ENCODE measurements at places on chromosomes 3 and 15. TPM values are rescaled to one million over a fixed set of nuclear protein-coding genes. Genes with fewer than 3 reads are reported as not detected.

INAFM2 gene
- 9.6 TPM for polyA plus RNA-seq

SLC28A1 gene
- 0.03 TPM for polyA plus RNA-seq

ALDH1A3 gene
- polyA plus RNA-seq: 2.2 TPM

ITGA11 gene
- polyA plus RNA-seq: 0.05 TPM

ZSCAN2 gene
- polyA plus RNA-seq: 22.8 TPM

BUB1B gene
- polyA plus RNA-seq: 48.9 TPM

ACKR2 gene
- polyA plus RNA-seq: 0.09 TPM

TRANK1 gene
- polyA plus RNA-seq: 2.9 TPM

CD80 gene
- 0.03 TPM for polyA plus RNA-seq

GRCh38 chr3:127483902-127484591 lies 106.5 kb downstream of the TPRA1 start:
- no peak for DNase-seq

- DNase-seq: no peak
Measured at GRCh38 chr3:38121451-38121831, 15.5 kb downstream of the ACAA1 start.

DNA sequence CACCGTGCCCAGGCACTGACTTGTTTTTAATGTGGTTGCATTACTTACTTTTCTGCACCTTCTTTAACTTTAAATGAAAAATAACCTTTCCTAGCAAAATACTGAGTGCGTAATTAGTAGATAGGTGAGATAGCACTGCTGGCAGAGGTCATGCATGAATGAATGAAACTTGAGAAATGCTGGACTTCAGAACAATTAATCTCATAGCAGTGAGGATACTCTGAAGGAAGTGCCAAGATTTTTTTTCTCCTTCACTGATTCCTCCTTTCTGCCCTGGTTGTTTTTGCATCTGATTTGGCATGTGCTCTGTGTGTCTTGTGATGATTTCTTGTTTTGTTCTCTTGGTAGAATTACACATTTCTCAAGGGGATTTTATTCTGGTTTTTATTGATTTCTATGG lies 378.9 kb downstream of the PTPRG start:
- no peak for DNase-seq

DNA sequence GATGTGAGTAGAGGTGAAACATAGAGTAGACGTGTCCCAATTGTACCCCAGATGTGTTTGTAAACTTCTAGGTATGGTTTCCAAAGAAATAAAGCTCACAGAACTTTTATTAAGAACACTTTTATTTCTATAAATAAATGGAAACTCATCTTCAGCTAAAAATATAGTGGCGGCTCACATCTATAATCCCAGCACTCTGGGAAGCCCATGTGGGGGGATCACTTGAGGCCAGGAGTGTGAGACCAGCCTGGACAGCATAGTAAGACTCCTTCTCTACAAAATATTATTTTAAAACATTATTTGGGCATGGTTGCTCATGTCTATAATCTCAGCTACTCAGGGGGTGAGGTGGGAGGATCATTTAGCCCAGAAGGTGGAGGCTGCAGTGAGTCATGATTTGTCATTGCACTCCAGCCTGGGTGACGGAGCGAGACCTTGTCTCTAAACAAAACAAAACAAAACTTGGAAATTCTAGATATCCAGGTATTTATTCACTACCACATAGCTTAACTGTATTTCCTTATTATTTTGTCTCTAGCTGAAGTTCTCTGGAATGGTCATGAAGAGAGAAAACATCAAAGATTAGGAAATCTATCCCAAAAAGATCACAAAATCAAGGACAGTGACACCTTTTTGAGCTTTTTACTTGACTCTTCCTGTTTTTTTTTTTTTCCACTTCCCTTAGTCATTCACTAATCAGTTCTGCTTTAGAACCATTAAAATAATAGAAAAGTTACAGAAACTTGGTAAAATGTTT lies 258.1 kb downstream of the TIGIT start:
- DNase-seq: no peak

GRCh38 chr15:77112838-77113504 lies 42.1 kb upstream of the TSPAN3 start:
- no peak for DNase-seq

DNA sequence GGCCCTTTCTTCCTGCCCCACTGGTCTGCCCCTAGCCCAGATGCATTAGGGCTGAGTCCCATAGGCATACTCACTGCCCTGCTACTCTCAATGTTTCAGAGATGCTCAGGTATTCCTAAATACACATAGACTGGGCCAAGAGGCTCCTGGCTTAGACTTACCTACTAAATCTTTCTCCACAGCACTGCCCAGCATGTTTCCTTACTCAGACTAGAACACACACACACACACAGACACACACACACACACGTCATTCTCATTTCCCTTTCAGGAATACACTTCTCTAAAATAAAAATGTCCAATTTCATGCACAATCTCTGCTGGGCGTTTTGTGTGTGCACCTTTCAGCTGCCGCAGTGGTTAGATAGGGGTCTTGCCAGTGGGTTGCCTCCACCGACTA lies 175.7 kb downstream of the FAM43A start:
- DNase-seq: no peak

DNA sequence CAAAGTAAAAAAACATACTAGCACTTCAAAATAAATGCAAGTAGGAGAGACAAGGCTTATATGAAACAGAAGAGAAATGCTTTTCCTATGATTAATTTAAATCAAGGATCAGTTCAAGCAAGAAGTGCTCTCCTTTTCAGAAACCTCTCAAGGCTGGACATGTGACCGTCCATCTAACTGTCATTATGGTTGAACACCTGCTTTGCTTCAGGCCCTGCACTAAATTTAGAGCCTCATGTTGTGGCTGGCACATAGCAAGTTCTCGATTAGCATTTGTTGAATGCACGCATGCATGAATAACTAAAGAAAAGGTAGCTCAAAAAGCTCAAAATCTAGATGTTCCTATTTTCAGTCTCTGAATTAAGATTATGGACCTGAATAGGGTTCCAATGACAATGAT lies 82.0 kb downstream of the SV2B start:
- no peak for DNase-seq

- no peak for DNase-seq
Measured at GRCh38 chr3:124530916-124531315, 199.3 kb upstream of the UMPS start.

DNA sequence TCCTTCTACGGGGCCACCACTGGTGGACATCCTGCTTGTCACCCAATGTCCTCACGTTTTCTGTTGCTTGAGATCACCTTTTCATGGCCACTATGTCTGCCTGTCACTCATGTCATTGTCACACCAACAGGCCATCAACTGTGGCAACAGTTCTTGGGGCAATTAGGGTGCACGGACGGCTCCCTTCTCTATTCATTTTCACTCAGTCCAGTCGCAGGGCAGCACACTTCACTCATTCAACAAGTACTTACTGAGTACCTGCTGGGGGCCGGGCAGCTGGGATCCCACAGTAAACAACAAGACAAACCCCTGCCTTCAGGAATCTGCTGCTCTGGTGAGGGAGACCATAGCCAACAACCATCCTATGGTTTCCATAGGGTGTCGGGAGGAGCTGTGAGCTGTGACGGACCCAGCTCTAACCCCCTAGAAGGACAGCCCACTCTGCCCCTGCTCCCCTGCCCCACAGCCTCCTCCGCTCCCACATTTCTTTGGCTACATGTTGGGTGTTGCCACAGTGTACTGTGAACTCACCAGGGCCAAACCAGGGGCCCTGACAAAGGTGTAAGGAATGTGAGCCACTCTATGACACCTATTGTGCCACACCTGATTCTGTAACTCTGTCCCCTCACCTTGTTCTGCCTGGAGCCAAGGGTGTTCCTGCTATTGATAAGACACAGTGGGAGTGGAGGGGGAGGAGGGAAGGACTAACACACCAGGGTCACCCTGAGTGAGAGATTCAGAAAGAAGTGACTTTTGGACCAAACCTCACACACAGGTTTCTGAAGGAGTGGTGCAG lies 1.9 kb downstream of the VILL start:
- no peak for DNase-seq

- no peak for DNase-seq
Measured at GRCh38 chr3:85950435-85950834, 991.6 kb downstream of the CADM2 start.

GRCh38 chr3:12752102-12752501 lies 7.0 kb downstream of the TMEM40 start:
- no peak for DNase-seq

- peak; percentile 3 for DNase-seq
Measured at GRCh38 chr15:101001056-101001455, 81.9 kb downstream of the LRRK1 start.

- no peak for DNase-seq
Measured at GRCh38 chr3:143668385-143668784, 179.9 kb downstream of the SLC9A9 start.

GRCh38 chr3:45595364-45596195 lies 1.0 kb downstream of the LIMD1 start:
- DNase-seq: no peak

- no peak for DNase-seq
Measured at GRCh38 chr15:68318008-68318835, 40.7 kb downstream of the FEM1B start.

DNA sequence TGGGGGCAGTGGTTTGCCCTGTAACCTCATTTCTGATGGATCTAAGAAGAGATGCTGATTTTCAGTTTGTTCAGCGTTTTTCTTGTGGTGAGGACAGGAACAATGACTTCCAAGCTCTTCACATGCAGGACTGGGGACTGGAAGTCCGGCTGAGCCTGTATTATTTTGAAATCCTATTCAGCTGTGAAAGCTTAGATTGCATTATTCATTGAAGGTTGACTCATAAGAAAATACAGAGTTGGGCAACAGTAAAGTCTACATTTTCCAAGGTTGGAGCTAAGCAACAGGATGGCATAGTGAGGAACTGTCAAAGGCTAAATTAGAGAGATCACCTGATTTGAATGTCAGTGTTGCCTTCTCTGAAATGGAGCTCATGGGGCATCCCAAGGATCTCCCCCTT lies 230.9 kb upstream of the FEZF2 start:
- DNase-seq: no peak

- peak; percentile 77 for DNase-seq
Measured at GRCh38 chr3:109224333-109224732, 87.8 kb downstream of the C3orf85 start.

DNA sequence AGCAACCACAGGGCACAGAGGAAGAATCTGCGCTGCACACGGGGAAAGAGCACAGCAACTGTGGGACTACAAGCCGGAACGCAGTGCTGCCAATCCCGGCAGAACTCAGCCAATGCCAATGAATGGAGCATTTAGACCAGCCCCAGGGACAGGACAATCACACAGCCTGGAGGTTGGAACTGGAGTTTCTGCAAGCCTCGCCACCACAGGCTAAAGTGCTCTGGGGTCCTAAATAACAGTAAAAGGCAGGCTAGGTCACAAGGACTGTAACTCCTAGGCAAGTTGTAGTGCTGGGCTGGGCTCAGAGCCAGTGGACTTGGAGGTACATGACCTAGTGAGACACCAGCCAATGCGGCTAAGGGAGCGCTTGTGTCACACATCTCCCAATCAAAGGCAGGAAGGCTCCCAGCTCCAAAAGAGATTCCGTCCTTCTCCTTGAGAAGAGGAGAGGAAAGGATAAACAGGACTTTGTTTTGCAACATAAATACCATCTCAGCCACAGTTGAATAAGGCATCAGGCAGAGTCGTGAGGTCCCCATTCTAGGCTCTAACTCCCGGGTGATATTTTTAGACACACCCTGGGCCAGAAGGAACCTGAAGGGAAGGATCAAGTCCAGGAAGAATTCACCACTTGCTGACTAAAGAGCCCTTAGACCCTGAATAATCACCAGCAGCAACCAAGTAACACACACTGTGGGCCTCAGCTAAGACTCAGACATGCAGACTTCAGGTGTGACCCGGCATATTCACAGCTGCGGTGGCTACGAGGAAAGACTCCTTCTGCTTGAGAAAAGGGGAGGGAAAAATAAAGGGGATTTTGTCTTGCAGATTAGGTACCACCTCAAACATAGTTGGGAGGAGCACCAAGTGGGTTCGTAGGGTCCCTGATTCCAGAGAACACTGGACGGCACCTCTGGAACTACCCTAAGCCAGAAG lies 85.5 kb upstream of the XXYLT1 start:
- DNase-seq: no peak

GRCh38 chr3:184395320-184395660 lies 15.4 kb downstream of the CHRD start:
- DNase-seq: no peak

All from H1 (cell line).